ENCODE measurements at places on chromosomes 7 and 10.

GRCh38 chr7:105365541-105366534 lies 22.9 kb downstream of the SRPK2 start:
- DNase-seq: no peak

DNA sequence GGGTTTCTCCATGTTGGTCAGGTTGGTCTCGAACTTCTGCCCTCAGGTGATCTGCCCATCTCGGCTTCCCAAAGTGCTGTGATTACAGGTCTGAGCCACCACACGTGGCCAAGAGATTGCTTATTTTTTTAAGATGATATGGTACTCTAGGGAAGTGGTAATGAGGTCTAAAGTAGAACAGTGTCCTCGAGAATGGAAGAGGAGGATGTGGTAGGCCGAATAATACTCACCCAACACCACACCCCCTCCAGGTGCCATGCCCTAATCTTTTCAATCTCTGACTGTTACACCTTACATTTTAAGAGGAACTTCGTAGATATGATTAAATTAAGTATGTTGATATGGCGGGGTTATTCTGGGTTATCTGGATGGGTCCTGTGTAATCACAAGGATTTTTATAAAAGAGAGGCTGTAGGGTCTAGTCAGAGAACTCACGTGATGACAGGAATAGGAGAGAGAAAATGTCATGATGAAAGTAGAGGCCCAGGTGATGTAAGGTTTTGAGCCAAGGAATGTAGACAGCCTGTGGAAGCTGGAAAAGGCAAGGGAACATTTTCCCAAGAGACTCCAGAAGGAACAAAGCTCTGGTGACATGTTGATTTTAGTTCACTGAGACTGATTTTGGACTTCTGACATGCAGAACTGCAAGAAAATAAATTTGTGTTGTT lies 29.5 kb downstream of the CDK13 start:
- no peak for DNase-seq

- peak; percentile 13 for DNase-seq
Measured at GRCh38 chr7:48337012-48337621, 165.9 kb downstream of the ABCA13 start.

DNA sequence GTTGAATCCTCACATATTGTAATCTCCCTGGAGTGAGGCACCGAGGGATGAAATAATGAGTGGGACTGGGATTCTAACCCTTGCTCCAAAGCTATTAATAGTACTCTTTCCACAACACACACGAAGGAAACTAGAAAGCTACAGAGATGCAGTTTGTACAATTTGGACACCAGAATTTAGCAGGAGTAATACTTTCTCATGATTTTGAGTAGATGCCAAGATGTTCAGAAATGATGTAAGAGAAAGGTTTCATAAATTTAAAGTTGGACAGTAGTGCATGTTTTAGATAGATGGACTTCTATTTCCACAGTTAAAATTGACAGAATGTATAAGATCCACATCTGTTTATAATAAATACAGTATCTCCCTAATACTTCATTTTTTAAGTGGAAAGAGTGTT lies 46.5 kb downstream of the PRR15 start:
- peak; percentile 45 for DNase-seq

GRCh38 chr7:13152755-13153154 lies 465.3 kb downstream of the ARL4A start:
- no peak for DNase-seq

DNA sequence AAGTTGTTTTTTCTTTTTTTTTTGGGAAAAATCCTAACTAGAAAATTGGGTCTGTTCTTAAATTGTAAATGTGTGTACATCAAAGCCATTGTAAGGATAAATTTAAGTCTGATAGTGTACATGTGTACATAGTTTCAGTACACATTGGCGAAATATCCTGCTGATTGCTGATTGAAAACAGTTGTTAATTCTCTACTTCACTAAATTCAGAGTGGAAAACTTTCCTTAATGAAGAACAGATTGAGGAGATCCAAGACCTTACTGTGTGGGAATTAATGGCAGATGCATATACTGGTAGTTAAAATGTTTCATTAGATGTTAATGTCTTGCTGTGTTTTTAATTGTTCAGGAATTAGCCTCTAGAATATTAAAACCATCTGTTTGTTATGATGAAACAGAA lies 506.0 kb downstream of the AUTS2 start:
- no peak for DNase-seq

DNA sequence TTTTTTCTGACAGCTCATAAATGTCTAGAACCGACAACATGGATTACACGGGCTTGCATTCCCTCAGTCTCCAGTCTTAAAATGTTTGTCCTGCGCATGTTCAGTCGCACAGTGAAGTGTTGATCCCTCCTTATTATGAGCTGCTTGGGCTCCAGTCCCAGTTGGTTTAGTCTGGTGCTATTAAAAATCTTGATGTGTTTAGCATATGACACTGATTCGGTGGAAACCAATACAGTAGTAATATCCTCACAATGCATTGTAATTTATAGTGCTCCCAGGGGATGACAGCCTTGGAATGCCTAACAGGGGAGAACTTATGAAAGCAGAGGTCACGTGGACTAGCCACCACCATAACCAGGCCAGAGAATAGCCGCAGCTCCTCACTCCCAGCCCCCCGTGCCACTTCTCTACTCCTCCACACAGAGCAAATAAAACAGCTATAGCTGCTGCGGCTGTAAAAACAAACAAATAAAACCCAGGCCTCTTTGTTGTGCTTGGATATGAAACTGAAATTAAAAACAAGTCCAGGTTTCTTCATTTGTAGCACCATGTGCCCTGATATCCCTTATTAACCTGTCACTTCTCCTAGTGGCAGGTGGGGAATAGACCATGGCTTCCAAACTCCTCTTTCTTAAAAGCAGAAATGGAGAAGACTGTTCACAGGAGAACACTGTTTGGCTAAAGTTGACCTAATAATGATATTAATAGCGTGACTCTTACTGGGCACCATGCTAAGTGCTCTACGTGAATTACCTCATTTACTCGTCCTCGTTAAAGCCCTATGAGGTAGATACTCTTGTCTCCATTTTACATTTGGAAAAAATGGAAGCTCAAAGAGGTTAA lies 7.7 kb downstream of the DPCD start:
- peak; percentile 7 for DNase-seq

DNA sequence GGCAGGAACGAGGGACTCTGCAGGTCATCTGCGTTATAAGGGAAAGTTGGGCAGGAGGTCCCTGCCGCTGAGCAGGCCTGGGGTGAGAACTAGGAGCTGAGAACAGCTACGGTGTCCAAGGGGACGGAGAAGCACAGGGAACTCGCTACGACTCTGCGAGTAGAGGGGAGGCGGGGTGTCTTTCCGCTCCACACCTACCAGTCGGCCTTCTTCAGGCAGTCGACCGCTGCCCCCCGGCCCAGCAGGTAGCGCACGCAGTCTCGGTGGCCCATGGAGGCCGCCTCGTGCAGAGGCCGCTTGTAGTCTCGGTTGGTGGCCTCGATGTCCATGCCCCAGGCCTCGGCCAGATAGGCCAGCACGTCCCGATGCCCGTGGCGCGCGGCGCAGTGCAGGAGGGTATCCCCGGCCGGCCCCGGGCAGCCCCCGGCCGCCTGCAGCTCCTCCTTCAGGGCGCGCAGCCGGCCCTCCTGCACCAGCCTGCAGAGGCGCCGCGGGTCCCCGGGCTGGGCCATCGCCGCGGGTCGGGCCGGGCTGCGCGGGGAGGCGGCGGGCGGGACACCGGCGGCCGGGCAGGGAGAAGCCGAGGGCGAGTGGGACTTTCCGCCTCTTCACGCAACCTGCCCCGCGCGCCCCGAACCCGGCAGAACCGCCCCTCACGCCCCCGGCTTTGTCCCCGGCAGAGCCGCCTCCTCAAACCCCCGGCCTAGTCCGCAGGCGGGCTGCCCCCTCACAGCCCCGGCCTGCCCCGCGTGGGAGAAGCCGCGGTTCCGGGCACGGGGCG lies 660 bp downstream of the ANKRD16 start:
- no peak for DNase-seq

- DNase-seq: no peak
Measured at GRCh38 chr7:112252141-112252540, 45.6 kb downstream of the ZNF277 start.

DNA sequence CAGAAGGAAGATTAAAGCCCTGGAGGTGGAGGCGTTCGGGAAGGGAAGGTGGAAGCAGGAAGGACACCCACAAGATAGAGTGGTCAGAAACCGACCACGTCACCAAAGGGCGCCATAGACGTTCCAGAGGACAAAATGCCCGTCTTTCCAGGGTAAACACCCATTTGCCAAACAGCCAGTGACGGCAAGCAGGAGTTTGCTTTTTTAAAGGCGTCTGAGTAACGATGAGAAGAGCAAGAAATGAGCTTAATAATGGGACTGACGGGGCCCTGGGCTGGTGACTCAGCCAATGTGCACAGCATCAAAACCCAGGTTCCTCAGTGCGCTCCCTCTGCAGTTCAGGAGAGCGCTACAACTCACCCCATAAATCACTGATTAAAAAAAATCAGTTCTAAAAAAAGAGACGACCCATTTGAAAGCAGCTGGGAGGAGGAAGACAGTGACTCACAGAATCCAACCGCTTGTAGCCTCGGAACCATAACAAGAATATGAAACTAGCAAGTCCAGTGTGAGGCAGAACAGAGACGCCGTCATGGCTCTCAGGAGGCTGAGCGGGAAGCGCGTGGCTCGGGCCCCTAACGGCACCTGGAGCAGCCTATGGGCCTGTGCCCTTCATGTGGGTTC lies 5.9 kb downstream of the DIP2C start:
- no peak for DNase-seq

DNA sequence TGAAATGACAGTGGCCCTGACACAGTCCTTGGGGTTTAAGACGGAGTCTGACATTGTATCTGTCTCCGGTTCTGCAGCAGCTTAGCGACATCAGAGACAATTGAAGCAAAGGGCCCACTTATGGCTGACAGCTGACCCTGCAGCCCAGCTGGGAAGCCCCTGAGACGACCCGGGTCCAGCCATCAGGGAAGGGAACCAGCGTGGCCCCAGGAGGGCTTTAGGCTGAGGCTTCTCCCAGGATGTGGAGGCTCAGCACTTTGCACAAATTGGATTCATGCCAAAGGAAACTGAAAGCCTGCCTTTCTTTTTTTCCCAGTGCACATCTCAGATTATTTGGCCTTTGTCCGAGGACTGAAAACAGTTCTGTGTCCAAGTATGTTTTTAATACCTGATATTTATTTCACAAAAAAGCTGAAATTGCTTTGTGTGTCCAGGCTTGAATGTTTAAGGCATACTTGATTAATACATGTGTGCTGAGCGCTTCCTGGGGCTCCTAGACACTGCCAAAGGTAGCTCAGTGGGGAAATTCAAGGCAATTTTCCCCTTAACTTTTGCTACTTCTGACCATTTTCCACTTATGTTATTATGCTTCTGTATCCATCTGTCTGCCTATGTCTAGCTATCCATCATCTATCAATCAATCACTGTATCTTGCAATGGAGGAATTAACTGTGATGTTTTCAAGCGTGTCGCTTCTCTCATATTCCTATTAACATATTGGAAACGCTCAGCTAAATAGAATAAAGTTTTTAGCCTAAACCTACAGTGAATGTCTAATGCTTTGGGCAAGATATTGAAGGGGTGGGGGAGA lies 34.8 kb downstream of the KLF6 start:
- DNase-seq: peak; percentile 58

GRCh38 chr7:124101173-124101768 lies 68.4 kb upstream of the TMEM229A start:
- no peak for DNase-seq

GRCh38 chr7:131533566-131534561 lies 22.6 kb downstream of the PODXL start:
- no peak for DNase-seq

GRCh38 chr7:155669717-155670505 lies 25.4 kb downstream of the RBM33 start:
- DNase-seq: peak; percentile 43

GRCh38 chr7:37952240-37952639 lies 31.8 kb downstream of the EPDR1 start:
- no peak for DNase-seq
